ENCODE measurements at places on chromosomes 12 and 14.

DNA sequence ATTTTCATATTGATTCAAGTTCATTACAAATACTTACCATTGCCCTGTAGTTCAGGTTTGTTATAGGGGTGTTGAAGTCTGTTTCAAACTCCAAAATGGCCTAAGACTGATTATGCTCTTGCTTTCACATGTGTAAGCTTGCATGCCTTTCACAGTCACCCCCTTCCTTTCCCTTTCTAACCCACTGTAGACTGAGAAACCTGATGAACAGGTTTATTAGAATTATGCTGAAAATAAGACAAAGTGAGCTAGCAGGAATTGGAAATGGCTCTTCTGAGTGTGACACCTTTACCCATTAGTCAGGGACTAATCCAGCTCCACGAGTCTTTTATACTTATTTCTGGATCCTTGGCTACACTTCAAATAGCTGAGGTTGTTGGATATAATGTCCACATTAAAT lies 38.9 kb downstream of the FBXO33 start:
- DNase-seq, result no peak

GRCh38 chr12:79071498-79071897 lies 206.9 kb downstream of the SYT1 start:
- no peak for DNase-seq

GRCh38 chr12:116354534-116354933 lies 77.0 kb upstream of the MED13L start:
- no peak for DNase-seq

- DNase-seq, result no peak
These were observed 8.7 kb downstream of the TMEM253 start for GRCh38 chr14:21109377-21110138.

GRCh38 chr14:90521084-90521929 lies 124.5 kb downstream of the CALM1 start:
- peak; percentile 29 for DNase-seq

All from fibroblast of skin of scalp (primary cell).